ENCODE measurements at places on chromosomes 1 and 21.

DNA sequence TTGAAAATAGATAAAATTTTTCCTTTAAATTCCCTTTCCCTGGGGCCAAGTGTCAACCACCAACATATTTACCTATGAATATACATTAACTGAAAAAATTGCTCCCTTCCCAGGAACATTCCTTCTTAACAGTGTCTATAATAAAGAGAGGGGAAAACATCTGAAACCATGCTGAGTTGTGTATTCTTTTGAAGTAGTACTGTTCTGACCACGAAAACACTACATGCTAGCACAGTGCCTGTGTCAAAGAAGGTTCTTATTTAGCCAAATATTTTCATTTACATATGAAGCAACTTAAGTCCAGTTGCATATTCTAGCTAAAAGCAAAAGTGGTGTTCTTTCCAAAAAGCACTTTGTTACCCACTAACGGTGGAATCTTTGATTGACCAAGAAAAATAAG lies 311.2 kb downstream of the VAV3 start:
- no peak for DNase-seq

GRCh38 chr1:211474451-211474850 lies 17.5 kb downstream of the RD3 start:
- no peak for DNase-seq

DNA sequence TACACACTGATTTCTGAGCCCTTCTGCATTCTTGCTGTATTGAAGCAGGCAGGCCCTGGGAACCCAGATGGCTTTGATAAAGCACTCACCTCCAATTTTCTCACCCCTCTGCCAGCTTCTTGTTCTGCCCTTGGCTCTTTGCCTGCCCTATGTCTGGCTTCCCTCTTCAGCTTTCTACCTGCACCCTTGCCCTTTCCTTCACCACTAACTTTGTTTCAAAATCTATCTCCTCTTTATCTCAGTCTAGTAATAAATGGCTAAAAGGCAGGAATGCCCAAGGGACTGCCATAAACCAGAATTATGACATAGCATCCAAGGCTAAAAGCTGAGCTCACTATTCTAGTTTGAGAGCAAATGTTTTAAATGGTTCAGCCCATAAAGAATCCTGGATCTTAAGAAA lies 178.7 kb downstream of the TNR start:
- no peak for DNase-seq

DNA sequence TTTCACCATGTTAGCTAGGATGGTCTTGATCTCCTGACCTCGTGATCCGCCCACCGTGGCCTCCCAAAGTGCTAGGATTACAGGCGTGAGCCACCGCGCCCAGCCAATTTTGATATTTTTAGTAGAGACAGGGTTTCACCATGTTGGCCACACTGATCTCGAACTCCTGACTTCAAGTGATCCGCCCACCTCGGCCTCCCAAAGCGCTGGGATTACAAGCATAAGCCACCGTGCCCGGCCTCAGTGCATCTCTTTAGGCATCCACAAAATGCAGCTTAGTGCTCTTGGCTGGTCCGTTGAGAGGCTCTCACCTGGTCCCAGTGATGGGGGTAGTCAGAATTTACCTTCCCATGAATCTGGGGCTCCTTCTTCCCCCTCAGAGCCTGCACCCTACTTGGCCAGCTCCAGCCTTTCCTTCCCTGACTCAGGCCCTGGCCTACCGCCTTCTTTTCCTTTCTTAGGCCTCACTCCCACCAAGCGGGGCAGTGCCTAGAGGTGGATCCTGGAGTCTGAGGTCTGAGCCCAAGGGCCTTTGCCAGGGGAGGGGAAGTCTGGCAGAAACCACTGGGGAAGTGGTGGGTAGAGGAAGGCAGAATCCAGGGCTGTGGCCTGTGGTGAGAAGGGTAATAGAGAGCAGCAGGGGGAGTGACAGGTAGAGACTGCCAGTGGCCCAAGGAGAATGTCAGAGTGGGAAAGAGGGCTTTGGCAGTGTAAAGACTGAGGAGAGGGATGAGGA lies 3.7 kb downstream of the LENEP start:
- DNase-seq, result no peak

GRCh38 chr1:108843390-108844137 lies 13.3 kb downstream of the AKNAD1 start:
- no peak for DNase-seq

DNA sequence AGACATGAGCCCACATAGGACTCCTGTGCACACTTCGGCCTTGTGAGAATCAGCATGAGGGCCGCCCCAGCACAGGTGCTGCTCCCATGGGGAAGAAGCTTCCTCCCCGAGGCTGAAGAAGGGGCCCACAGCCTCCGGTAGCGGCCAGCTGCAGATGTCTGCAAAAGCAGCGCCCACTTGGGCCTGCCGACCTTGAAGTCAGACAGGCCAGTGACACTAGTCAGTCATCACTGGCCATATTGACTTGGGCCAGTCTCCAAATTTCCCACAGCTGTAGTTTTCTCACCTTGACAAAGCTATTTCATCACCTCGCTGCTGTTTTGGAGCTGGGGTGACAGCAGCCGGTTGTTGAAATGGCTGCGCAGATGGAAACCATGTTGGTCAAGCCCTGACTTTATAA lies 83.0 kb downstream of the RIPK4 start:
- no peak for DNase-seq

DNA sequence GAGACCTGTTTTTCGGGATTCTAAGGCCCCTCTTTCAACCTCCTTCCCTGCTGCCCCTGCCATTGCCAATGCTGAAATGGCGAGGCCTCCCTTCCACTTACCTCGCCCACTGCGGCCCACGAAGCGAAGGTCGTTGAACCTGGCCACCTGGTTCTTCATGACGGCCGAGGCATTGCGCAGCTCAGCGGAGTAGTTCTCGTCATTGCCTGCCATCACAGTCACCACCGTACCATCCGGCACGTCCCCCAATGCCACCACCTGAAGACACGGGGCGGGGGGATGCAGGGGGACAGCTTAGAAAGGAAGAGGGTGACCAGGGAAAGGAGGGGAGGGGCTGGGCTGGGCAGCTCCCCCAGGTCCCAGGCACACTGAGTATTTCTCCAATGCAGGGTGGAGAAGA lies 2.6 kb downstream of the RUNX3 start:
- DNase-seq, result no peak

DNA sequence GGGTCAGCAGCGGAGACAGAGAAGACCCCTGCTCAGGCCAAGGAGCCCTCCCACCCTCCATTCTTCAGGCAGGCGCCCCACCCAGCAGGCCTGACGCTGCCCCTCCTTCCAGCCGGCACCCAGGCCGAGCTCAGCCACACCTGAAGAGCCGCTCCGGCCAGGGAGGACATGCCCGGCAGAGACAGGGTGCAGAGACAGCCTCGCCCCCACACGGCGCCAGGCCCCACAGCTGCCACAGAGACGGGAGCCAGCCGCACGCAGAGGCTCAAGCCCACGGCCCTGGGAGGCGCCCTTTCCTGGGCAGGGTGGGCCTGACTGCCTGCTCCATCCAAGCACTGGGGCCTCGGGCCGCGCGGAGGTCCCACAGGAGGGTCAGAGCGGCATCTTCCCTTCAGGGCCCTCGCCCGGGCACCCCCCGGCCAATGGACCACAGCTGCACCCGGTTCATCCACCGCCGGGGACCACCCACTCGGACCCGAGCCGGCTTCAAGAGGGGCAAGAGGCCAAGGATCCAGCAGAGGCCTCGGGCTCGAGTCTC lies 5.2 kb downstream of the TTLL10 start:
- DNase-seq, result no peak

- DNase-seq, result no peak
Measured at GRCh38 chr1:186643614-186644013, 36.6 kb downstream of the PTGS2 start.

DNA sequence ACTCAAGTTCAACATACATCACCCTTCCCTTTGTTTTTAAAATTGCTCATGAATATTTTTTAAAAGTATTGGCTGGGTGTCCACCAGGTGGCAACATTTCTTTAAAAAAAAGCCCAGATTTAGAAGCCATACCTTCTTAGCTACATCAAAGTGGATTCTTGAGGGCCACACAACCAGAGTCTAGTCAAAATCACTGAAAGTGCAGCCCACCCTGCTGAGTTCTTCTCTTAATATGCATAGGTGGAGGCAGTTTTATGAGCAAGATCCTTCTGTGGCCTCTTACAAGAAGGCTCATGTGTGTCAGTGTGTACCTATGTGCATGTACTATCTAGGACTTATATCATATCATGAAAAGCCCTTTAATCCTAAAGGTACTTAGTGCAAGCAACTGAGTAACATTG lies 16.9 kb upstream of the GNG12 start:
- DNase-seq, result peak; percentile 28

- no peak for DNase-seq
Measured at GRCh38 chr1:64469116-64469976, 583 bp upstream of the CACHD1 start.

DNA sequence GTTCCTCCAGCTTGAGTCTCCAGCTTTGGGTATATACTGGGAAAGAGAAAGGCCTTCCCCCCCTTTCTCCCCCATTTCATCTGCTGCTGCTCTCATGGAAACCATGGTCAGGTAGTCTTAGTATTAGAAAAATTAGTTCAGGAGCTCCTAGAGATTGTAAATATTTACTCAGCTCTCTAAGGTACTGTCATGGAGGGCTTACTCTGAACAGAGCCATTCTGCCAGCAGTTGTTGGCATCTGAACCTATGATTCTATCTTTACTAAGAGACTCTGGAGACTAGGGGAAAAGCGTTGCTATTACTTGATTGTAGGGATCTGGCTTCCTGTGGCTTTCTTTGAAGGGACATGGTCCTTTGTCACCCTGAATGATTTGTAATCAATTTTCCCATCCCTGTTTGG lies 6.1 kb downstream of the INTS3 start:
- DNase-seq, result no peak

All from nucleus accumbens (tissue), 56 donors.